ENCODE measurements at places on chromosomes 11 and 22.

GRCh38 chr22:32005453-32005852 is 37.6 kb upstream of the SLC5A1 start:
- DNase-seq = no peak

- no peak for DNase-seq
These were observed 109.7 kb downstream of the WNT7B start for GRCh38 chr22:45867118-45867905.

DNA sequence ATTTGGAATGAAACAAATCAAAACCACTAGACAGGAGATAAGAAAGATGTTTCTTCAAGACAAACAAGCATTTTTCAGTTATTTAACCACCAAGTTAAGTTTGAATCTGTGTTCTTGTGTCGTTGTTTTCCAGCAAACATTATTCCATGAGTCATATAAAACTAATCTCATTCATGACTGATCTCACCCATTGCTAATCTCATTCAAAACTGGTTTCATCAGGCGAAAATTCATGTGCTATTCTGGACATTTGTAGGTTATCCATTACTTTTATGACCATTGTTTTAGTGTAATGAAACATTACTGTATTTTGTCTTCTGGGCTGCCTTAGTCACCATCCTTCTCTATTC is 221.8 kb downstream of the DDX10 start:
- no peak for DNase-seq

DNA sequence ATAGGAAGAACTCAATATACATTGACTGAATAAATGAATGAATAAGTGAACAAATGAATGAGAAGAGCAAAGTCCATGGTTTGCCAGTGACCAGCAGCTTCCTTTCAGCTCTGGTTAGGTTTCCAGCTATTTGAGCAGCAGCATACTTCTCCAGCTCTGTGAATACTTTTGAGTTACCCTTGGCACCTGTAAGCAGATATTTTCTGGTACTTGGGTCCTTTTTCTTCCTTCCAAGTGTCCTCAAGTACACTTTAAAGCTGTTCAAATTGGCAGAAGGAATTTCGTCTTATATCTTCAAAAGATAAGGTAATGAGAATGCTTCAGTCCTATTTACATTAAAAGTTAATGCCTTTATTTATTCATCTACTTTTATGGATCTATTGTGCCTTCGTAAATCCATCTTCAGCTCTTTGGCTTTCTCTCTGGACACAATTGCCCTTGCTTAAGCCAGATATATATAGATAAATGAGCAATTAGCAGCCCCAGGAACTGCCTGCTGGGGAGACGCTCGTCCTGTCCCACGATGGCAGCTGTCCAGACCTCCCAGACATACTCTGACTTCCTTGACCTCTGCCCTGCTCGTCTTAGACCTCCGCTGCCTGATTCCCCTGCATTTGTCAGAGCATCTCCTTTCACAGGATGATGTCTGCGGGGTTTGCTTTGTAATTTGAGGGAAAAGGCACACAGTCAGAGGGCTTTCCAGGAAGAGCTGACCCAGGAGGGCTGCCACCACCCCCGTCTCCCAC is 926.3 kb downstream of the OPCML start:
- no peak for DNase-seq

DNA sequence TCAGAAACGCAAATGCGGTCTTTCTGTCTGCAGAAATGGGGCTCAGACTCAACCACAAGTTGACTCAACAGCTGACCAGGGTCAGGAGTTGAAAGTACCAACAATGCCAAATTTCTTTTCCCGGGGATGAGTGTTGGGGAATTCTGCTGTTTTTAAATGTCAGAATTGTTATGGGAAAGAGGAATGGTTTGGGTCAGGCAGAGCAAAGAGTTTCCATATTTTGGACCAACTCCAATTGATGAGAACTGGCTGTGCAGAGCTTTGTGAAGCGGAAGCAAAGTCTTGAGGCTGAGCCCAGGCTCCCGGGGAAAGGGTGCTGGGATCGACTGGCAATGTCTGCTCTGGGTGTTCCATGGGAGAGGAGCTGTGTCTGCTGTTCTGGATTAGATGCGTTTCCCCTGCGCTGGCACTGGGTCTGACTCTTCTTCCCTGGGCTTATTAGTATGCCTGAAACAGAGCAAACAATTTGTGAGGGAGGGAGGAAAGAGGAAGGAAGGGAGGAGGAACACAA is 36.2 kb downstream of the TXN2 start:
- no peak for DNase-seq

- no peak for DNase-seq
These were observed 14.9 kb upstream of the TSKU start for GRCh38 chr11:76768088-76768908.

DNA sequence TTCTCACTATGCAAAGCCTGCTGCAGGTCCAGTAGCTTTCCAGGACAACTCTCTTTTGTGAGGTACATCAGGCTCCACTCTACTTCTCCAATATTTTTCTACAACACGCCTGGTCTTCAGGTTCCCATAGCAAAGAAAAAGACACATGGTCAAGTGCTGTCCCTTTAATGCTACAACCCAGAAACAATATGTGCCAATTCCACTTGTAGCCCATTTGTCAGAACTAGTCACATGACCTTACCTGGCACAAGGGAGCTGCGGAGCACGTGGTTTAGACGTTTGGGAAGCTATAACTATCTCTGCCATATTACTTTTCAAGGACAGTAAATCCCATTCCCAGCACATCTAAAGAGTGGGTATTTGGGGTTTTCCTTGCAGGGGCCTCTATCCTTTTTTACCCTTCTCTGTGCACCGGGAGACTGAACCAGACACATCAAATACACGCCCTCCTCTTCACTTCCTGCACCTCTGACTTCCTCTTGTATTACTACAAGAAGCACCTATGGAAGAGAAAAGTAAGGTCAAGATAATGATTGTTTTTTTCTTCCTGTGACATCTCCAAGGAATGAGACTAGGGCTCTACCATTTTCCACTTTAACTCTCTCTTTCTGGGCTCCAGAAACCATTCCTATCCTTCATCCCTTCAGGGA is 237.6 kb downstream of the ETS1 start:
- DNase-seq = no peak

- DNase-seq = no peak
These were observed 256.1 kb upstream of the UBASH3B start for GRCh38 chr11:122399375-122399774.

DNA sequence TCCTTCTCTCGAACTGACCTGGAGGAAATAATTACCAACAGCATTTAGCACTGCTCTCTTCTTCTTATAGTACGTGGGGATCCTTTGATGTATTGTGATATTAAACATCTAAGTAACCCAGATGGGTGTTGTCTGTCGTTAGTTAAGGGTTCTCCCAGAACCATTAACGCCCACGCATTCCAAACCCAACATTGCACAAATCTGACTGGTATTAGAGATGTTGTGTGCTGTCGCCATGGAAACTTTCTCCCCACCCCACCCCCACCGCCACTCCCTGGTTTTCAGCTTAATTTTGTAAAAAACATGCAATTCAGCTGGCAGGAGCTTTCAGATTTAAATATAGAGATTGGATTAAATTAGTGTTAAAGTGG is 1495.2 kb downstream of the TBC1D22A start:
- no peak for DNase-seq

DNA sequence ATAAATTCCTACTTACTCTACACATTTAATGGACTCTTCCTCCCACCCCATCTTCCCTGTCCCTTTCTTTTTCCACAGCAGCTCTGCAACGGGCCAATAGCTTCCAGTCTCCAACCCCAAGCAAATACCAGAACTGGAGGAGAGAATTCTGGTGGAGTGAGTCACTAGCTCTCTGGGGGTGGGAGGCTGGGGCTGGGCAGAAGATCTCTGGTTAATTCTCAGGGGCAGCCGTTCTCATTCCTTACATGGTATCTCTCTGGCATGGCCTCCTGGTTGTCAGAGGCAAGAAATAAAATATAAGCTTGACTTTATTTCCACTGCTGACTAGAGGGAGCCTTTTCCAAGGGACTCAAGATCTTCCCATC is 90.4 kb upstream of the PARVA start:
- no peak for DNase-seq

GRCh38 chr22:35312198-35313059 is 12.7 kb downstream of the TOM1 start:
- DNase-seq = no peak

GRCh38 chr11:46508360-46508759 is 85.5 kb downstream of the AMBRA1 start:
- DNase-seq = no peak

- no peak for DNase-seq
These were observed 133.5 kb downstream of the COMMD9 start for GRCh38 chr11:36155770-36156160.

- no peak for DNase-seq
These were observed 3.5 kb downstream of the MMP7 start for GRCh38 chr11:102527041-102527440.

- no peak for DNase-seq
These were observed 29.9 kb downstream of the CREB3L1 start for GRCh38 chr11:46307369-46307768.

GRCh38 chr11:113240790-113241635 is 73.4 kb upstream of the TTC12 start:
- DNase-seq = no peak

GRCh38 chr11:23227078-23227445 is 366.8 kb upstream of the CCDC179 start:
- DNase-seq = no peak

- DNase-seq = no peak
These were observed 30.2 kb upstream of the SWAP70 start for GRCh38 chr11:9633679-9634078.

DNA sequence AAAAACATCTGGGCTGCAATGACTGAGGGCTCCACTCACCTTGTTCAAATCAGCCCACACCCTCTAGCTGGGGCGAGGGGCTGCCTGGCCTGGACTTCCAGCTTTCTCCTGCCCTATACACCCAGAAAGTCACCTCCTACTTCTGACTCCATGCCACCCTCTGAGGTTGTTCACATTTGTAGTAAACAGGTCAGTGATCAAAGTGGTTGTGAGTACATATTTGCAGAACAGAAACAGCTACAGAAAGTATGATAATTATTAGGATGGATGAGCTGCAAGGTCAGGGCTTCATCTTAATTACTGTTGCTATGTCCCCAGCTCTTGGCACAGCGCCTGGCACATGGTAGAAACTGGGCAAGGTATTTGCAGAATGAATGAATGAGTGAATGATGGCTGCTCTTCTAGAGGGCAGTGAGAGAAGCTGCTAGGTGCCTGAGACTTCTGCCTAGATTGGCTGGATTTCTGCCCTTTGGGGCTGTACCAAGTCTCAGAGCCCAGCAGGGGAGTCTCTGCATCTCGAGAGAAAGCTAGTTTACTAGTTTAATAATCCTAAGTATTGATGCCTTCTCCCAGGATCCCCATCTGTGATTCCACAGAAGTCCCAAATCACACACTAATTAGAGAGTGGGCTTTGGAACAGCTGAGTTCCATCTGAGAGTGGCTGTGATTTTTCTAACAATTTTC is 36.0 kb downstream of the SYT13 start:
- DNase-seq = no peak

DNA sequence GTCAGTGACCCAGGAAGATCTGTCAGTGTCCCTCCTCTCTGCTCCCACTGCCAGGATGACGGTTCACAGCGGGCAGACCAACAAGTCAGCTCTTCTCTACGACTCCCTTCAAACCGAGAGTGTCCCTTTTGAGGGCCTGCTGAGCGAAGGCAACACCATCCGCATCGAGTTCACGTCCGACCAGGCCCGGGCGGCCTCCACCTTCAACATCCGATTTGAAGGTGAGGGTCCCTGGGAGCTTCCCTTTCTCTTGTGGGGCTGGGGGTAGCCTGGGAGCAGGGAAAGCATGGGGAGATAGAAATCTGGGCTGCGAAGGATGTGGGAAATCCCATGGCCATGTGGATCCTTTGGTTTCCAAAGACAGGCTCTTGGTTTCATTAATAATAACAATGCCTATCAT is 118.4 kb upstream of the ASPHD2 start:
- no peak for DNase-seq

DNA sequence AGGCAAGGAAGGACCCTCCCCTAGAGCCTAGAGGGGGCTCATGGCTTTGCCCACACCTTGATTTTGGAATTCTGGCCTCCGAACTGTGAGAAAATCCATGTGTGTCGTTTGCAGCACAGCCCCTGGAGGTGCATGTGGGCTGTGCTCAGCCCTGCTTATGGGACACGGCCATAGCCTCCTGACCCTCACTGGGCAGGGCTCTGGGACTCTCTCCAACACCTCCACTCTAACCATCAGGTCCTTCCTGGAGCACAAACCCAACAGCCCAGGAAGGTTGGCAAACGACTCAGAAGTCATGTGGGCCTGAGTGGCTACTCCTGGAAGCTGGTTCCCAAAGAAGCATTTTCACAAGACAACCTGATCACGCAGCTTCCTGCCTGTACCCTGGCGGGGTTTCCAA is 144.1 kb downstream of the CTTN start:
- DNase-seq = no peak

DNA sequence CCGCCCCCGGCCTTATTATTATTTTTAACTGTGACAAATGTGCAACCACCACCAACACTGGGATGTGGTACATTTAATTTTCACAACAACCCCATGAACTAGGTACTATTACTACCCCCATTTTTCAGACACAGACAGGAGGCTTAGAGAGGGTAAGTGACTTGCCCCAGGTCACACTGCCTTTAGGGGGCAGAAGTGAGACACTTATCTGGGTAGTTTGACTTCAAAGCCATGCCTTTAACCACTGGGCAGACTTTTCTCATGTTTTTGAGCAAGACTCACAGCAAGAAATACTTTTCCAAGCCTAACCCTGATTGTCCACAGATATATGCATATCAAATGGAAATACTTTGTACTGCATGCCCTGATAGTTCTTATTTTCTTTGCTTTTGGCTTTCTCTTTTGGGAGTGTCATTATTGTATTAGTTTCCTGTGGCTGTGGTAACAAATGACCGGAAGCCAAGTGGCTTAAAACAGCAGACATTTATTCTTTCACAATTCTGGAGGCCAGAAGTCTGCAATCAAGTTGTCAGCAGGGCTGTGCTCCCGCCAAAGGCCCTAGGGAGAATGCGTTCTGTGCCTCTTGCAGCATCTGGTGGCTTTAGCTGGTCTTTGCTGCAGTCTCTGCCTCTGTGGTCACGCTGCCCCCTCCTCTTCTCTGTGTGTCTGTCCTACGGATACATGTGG is 110.8 kb downstream of the GRIK4 start:
- no peak for DNase-seq

GRCh38 chr11:91763331-91763730 is 461.3 kb upstream of the FAT3 start:
- DNase-seq = no peak

- no peak for DNase-seq
These were observed 3.8 kb upstream of the CHKB start for GRCh38 chr22:50586416-50586815.

DNA sequence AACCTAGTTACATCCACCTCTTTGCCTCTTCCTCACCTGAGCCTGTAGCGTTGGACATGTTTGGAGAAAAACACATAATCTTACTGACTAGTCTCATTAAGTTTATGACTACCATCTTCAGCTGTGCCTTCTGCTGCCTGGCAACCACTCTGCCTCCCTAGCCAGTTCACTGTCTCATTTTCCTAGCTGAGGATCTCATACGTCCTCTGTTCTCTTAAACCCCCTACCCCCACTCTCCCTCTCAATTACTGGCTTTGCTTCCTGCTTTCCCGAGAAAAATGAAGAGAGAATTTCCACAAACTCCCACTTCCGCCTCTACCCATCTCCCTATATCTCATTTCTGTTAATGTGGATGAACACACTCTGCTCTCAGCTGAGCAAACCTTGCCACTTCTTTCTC is 239.3 kb upstream of the POU2AF2 start:
- no peak for DNase-seq

- DNase-seq = no peak
These were observed 8.2 kb downstream of the OR51B5 start for GRCh38 chr11:5335170-5335569.

GRCh38 chr11:120013325-120014250 is 124.3 kb downstream of the TRIM29 start:
- no peak for DNase-seq
